ENCODE measurements at places on chromosomes 5 and 9.

- no peak for DNase-seq
These were observed 95.4 kb upstream of the PRDM9 start for GRCh38 chr5:23411994-23412393.

- DNase-seq = no peak
These were observed 180.3 kb downstream of the SREK1 start for GRCh38 chr5:66324357-66324756.

DNA sequence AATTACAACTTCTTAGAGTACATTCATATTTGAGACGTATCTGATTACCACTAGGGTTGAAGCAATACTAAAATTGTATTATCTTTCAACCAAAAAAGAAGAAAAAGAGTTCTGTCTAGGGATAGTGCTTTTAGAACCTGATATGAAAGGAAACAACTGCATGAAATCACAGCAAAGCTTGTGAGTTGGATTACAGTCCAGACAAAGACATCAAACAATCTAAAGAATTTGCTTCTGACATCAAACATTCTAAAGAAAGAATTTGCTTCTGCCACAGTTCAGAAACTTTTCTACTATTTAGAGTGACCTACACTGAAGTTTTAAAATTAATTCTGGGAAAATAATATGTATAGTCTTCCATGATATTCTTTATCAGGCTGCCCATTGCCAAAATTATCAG, 1141.1 kb upstream of the ACO1 start:
- DNase-seq = no peak

DNA sequence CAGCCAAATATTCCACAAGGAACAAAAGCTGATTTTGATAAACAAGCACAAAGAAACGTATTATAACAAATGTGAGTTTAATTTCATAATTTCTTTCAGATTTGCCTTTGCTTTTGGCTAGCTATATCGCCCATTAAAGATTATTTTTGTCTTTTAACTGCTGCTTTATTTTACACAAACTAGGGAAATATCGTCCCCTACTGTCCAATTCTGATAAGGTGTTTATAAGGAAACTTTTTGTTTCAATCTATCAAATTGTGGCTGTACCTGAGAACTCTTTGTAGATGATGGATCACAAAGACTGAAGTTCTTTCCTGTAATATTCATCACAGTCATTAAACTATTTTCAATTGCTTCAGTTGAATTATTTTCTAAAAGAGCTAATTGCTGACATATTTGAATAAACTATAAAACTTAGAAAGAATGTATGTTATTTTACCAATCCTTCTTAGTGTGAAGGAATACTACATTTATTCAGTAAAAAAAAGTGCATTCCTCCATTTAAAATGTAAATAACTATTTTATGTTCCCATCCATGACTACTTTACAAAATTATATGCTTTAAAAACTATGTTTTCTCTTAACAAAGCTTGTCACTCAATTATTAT, 431.3 kb upstream of the ITGA1 start:
- DNase-seq = no peak

DNA sequence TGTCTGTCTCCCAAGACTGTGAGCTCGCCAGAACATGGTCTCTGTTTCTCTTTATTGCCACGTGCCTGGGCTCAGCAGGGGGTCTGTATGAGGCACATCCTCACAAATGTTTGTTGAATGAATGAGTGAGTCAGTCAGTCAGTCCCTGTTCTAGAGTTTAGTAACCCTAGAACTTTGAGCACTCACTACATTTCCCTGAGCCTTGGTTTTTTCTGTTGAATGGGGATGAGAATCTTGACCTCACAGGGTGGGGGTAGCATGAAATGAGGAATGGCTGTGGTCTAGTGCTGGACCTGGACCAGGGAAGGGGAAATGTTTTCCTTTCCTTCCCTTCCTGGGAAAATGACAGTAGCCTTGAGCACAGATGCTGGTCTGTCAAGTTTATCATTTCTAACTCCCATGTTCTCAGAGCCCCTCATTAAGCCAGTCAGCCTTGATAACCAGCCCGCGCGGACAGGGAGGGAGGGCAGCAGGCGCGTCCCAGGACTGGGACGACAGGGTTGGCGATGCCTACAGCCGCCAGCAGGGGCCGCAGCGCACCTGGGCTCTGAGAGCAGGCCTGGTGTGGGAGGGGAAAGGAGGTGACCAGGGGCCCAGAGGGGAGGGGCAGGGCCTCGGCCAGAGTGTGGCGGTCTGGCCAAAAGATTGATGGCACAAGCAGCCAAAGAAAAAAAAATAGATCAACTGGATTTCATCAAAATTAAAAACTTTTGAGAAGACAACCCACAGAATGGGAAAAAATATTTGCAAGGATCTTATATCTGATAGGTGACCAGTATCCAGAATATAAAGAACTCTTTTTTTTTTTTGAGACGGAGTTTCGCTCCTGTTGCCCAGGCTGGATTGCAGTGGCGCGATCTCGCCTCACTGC, 24.1 kb upstream of the WNK2 start:
- peak; percentile 73 for DNase-seq

GRCh38 chr5:82813861-82814260, 263.3 kb downstream of the TMEM167A start:
- no peak for DNase-seq

- no peak for DNase-seq
These were observed 70.5 kb downstream of the PPARGC1B start for GRCh38 chr5:149800633-149801032.
